ENCODE measurements at places on chromosomes 1 and 21.

GRCh38 chr1:150076066-150076465 is 8.5 kb downstream of the VPS45 start:
- H3K4me1 ChIP-seq, result no peaks in the 10 kb centered on the region
- H3K27ac ChIP-seq, result no peak overlapping the region
- no peak for DNase-seq
- H3K36me3 ChIP-seq, result peaks cover 65% of the 10 kb centered on the region
- H3K4me3 ChIP-seq, result no peak overlapping the region

DNA sequence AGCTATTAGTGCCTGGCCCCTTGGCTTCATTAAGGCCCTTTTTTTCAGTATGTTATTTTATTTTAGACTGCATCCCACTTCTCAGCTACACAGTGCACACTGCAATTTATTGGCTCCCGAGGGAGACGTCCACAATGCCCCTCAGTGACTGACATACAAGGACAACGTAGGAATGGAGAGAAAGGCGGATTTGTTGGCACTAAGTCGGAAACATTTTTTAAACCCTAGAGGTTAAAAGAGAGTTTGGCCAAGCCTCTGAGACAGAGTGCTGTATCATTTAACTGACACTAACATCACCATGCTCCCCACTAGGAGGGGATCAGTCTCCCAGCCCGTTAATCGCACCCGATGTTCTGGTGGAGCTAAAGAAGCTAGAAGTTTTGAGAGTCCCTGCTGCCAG is 45.7 kb upstream of the FOXD3 start:
- peak overlapping the region; percentile 44 for H3K27ac ChIP-seq
- no peak overlapping the region for H3K4me3 ChIP-seq
- no peaks in the 10 kb centered on the region for H3K36me3 ChIP-seq

DNA sequence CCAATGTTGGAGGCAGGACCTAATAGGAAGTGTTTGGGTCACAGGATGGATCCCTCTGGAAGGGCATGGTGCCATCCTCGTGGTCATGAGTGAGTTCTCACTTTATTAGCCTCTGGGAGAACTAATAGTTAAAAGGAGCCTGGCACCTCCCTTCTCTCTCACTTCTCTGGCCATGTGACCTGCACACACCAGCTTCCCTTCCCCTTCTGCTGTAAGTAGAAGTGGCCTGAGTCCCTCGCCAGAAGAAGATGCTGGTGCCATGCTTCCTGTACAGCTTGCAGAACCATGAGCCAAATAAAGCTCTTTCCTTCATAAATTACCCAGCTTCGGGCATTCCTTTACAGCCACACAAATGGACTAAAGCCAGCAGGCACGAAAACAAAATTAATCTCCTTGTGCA is 23.6 kb downstream of the ACOT7 start:
- H3K36me3 ChIP-seq, result peaks cover 10% of the 10 kb centered on the region
- no peak overlapping the region for H3K27ac ChIP-seq
- H3K4me1 ChIP-seq, result peaks cover 10% of the 10 kb centered on the region
- DNase-seq, result no peak

GRCh38 chr21:45856442-45856841 is 125.1 kb upstream of the COL6A1 start:
- H3K4me3 ChIP-seq, result no peak overlapping the region
- H3K36me3 ChIP-seq, result no peaks in the 10 kb centered on the region
- DNase-seq, result no peak
- peaks cover 48% of the 10 kb centered on the region for H3K4me1 ChIP-seq
- H3K27me3 ChIP-seq, result peaks cover 5% of the 10 kb centered on the region

- DNase-seq, result peak; percentile 27
- H3K36me3 ChIP-seq, result no peaks in the 10 kb centered on the region
- peaks cover 10% of the 10 kb centered on the region for H3K4me1 ChIP-seq
- peaks cover 20% of the 10 kb centered on the region for H3K27me3 ChIP-seq
Observed at GRCh38 chr1:165408518-165408917, 36.4 kb downstream of the RXRG start.

DNA sequence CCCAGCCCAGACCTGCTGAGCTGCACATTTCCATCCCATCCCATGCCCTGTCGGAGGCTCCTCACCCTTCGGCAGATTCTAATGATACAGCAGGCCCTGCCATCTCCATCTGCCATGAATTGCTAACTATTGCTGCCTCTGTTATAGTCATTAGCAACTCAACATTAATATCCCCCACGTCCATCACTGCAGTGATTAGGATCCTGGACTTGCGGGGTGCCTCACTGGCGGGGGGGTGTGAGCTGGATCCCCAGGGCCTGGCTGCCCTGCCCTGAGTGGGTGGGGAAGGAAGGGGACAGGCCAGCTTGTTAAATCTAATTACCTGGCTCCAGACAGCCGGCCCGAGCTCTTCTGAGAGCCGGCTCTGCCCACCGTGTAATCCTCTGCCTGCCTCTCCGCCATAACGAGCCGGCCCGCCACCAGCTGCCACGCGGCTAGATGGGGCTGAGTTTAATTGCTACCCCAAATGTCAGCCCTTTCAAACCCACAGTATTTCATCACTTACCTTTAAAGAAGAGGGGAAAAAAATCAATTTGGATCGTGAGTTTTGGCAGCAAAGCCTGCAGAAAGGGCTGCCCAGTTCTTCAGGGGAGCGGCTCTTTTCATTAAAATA is 227.3 kb upstream of the CSF3R start:
- no peak overlapping the region for H3K4me3 ChIP-seq
- no peak overlapping the region for H3K27ac ChIP-seq
- H3K36me3 ChIP-seq, result no peaks in the 10 kb centered on the region
- H3K27me3 ChIP-seq, result peaks cover 18% of the 10 kb centered on the region
- no peak for DNase-seq
- H3K4me1 ChIP-seq, result peaks cover 27% of the 10 kb centered on the region

DNA sequence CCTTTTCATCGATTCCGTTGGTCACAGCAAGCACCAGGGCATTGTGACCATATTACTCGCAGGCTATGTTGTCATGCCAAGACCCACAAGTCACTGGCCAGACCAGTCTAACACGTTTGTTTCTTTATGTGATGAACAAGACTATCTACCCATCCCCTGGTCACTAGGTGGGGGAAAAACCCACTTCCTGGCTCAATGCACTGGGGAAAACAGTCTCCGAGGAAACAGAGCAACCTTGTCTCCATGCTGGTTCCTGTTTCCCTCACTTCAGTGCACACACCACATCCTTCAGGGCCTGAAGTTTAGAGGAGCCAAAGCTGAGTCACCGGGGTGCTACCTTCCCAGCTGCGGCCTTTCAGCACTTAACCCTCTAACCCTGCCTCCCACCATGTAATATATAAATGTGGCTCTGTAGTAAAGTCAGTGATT is 20.9 kb downstream of the ERICH3 start:
- peak overlapping the region; percentile 60 for H3K4me3 ChIP-seq
- DNase-seq, result peak; percentile 11
- H3K27ac ChIP-seq, result peak overlapping the region; percentile 97

DNA sequence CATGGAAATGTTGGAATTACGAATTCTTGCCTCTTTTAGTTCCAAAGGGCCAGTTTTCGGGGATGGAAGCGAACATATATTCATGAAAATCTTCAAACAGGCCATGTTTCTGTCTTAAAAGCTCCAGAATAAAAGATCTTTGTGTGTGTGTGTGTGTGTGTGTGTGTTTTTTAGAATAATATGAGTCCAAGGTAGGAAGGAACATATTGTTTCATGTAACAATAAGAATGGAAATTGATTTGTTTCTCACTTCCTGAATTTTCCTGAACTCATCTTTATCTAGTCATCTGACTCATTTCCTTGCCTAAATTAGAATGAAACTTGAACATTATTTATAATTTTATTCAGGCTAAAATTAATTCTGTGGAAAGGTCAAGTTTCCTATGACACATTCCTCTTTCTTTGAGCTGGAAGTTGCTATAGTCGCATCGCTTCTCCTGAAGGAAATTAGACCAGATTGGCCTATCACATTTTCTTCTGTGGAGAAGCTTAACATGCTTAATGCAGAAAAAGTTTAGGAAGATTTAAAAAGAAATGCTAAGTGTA is 805.1 kb upstream of the ADAMTS5 start:
- no peak overlapping the region for H3K4me3 ChIP-seq
- H3K27me3 ChIP-seq, result no peaks in the 10 kb centered on the region
- DNase-seq, result no peak
- H3K27ac ChIP-seq, result no peak overlapping the region

DNA sequence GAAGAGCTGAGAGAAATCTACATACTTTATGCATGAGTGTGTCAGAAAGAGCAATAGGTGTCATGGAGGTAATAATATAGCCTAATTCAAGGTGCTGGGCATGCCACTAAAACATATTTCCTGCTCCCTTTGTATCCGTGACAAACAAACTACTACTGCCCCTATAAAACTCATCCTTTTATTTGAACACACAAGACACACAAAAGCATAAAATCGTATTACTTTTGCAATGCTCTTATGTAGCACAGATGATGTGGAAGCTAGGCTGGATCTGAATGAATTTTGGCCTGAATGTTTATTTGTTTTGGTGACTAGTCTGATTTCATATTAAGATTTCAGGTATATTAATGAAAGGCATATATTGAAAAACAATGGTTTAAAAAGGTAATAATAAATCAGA is 239.3 kb upstream of the NEGR1 start:
- H3K36me3 ChIP-seq, result no peaks in the 10 kb centered on the region
- DNase-seq, result no peak
- no peak overlapping the region for H3K27ac ChIP-seq
- no peak overlapping the region for H3K4me3 ChIP-seq
- H3K27me3 ChIP-seq, result no peaks in the 10 kb centered on the region

- H3K4me3 ChIP-seq, result no peak overlapping the region
- peaks cover 6% of the 10 kb centered on the region for H3K4me1 ChIP-seq
- H3K27me3 ChIP-seq, result peaks cover 43% of the 10 kb centered on the region
- peaks cover 7% of the 10 kb centered on the region for H3K36me3 ChIP-seq
- no peak for DNase-seq
Observed at GRCh38 chr21:44365251-44365966, 12.0 kb downstream of the TRPM2 start.

DNA sequence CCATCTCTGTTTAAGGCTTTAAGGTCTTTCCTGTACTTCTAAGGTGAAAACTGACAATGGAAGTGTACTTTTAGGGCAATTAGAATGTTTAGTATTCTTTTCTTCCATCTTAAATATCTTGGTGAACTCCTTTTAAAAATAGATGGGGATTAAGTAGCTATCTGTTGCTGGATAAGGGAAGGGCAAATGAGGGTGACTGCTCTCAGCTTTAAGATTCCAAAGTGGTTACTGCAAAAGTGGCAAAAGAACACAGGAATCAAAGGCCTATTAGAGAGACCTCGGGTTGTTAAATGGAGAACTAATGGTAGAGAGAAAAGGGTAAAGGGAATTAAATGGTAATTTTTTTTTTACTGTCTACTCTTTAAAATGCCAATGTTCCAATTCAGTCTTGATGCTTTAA is 774.1 kb upstream of the B3GALT2 start:
- peaks cover 4% of the 10 kb centered on the region for H3K27me3 ChIP-seq
- H3K27ac ChIP-seq, result no peak overlapping the region
- no peak overlapping the region for H3K4me3 ChIP-seq
- no peaks in the 10 kb centered on the region for H3K4me1 ChIP-seq
- no peaks in the 10 kb centered on the region for H3K36me3 ChIP-seq

DNA sequence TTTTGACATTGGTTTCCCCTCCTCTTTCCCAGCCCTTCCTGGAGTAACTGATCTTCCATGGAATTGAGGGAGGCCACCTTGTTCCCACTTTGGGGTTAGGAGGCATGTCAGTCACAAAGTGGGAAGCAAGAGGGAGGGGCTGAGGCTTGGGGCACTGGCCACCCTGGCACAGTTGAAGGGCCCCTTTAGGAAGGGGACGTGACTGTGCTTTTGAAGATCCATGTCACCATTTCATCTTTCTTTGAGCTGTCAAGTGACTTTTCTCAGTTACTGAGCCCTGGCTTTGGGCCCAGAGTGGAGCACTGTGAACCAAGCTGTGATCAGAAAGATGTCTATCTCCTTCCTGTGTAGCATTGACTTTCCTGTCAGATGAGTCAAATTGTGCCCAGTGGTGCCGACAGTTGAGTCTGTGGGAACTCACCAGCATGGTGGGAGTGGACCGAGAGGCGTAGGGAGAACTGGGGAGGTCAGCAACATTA is 38.5 kb upstream of the TDRD10 start:
- no peaks in the 10 kb centered on the region for H3K36me3 ChIP-seq
- H3K4me1 ChIP-seq, result peaks cover 41% of the 10 kb centered on the region
- H3K4me3 ChIP-seq, result no peak overlapping the region
- no peak for DNase-seq
- peaks cover 4% of the 10 kb centered on the region for H3K27me3 ChIP-seq

DNA sequence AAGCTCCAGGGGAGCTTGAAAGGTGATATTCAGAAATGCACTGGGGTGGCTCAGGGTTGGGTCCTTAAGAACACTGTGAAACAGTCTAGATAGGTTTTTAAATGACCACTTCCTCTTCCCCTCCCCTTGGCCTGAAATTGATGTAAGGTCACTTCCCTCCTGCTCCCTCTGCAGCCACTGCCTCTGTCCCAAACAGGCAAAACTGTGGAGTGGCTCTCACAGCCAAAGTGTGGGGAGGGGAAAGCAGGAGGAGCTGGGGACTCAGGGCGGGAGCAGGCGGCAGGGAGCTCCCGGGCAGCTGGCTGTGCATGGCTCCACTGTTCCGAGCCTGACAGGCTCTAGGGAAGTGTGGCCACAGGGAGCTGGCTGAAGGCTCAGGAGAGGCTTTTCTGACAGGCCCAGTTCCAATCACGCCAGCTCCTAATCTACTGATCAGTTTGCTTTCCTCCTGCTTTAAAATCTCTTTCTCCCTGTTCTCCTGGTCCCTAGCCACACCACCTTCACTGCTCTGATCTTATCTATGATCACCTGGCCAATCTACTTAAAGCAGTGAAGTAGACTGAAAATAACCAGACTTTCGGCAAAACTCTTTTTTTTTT is 5.1 kb upstream of the CSRP1 start:
- H3K27me3 ChIP-seq, result peaks cover 43% of the 10 kb centered on the region

GRCh38 chr1:96313216-96313615 is 408.4 kb upstream of the PTBP2 start:
- H3K36me3 ChIP-seq, result no peaks in the 10 kb centered on the region
- no peak overlapping the region for H3K27ac ChIP-seq
- no peak overlapping the region for H3K4me3 ChIP-seq

DNA sequence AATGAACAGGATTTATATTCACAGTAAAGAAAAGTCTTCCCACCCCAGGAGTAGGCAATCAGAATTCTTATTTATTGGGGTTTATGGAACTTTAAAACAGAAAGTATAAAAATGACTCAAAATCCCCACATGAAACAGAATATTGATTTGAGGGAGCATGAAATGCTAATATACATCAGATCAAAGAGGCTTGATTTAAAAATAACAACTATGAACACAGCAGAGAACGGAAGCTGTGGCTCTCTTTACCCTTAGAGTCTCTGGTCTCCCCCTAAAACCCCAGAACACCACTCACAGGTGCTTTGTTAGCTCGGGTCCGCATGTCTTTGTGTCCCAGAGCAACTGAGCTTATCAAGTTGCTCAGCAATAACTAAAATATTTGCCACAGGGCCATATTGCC is 31.2 kb upstream of the FASLG start:
- H3K27me3 ChIP-seq, result no peaks in the 10 kb centered on the region
- no peak for DNase-seq
- H3K36me3 ChIP-seq, result peaks cover 10% of the 10 kb centered on the region
- peaks cover 9% of the 10 kb centered on the region for H3K4me1 ChIP-seq
- H3K4me3 ChIP-seq, result no peak overlapping the region
- H3K27ac ChIP-seq, result no peak overlapping the region

- H3K36me3 ChIP-seq, result no peaks in the 10 kb centered on the region
- DNase-seq, result no peak
- H3K27ac ChIP-seq, result no peak overlapping the region
- H3K4me3 ChIP-seq, result no peak overlapping the region
- H3K4me1 ChIP-seq, result no peaks in the 10 kb centered on the region
Observed at GRCh38 chr1:34320053-34320669, 143.5 kb downstream of the C1orf94 start.

GRCh38 chr1:78040484-78041089 is 5.2 kb upstream of the GIPC2 start:
- no peak overlapping the region for H3K27ac ChIP-seq
- peaks cover 7% of the 10 kb centered on the region for H3K4me1 ChIP-seq
- H3K4me3 ChIP-seq, result no peak overlapping the region
- no peak for DNase-seq

Measured in nephron progenitor cell (in vitro differentiated cells).